CD4-positive, alpha-beta T cell treated with Interleukin-21 for 1 hour (primary cell): ENCODE measurements at places on chromosomes 1 and 21.

- no peak for DNase-seq
Measured at GRCh38 chr1:214862421-214862820, 220.1 kb upstream of the KCNK2 start.

DNA sequence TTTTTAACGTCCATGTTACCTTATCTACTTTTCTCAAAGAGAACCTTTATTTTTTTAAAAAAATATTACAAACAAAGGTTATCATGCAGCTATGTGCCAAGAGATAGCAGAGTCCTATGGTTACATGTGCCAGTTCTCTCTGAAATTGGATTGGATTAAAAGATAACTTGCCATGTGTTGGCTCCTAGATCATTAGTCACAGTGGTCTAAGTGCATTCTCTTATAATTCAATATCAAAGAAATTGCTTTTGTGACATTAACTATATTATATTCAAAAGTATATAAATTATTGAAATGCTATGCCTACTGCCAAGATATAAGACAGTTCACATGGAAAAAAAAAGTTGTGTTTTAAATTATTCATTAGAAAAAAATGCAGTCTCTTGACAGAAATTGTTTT is 494.2 kb downstream of the NEGR1 start:
- DNase-seq: no peak

- no peak for DNase-seq
Measured at GRCh38 chr1:7094086-7094485, 308.8 kb downstream of the CAMTA1 start.

DNA sequence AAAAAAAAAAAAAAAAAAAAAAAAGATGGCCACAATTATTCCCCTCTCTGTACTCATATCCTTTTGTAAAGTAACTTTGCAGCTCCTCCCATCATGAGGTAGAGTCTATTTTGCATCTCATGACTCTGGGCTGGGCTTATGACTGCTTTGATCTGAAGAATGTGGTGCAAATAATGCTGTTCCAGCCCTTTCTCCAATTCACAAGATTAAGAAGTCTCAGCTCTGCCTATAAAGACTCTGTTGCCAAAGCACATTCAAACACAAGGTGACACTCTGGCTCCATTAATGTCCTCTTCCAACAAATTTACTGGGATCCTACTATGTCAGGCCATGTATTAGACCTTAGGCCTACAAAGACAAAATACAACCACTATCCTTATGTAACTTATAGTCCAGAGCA is 64.8 kb upstream of the PTCH2 start:
- no peak for DNase-seq

- DNase-seq: no peak
Measured at GRCh38 chr1:67459068-67459467, 28.9 kb upstream of the SERBP1 start.
